BJ (cell line): ENCODE measurements at places on chromosomes 11 and 22.

DNA sequence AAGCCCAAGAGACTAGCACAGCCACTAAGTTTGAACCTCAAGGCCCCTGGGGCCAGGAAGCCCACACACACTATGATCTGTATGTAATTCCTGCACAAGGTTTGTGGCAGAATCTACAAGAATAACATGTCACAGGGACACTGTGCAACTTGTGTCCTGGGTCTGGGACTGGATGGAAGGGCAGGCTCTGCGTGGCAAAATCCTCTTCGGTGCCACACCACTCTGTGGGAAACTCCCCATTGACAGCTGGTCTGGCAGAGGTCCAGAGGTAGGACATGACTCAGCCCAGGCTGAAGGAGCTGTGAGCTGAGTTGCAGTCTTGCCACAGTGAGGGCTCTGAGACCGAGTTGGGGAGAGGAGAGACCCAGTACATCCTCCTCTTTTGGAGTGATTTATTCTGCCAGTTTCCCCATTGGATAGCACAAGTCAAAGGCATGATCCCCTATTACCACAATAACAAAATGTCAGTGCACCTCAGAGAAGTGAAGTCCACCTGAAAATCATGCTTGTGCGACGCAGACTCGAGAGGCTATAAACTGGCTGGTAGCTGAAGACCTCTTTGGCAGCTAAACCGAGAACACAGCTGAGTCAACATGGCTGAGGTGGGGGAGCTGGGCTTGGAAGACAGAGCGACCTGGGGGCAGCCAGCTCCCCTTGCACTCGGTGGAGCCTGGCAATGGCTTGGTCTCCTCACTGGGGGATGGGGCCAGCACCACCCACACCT, 23.3 kb upstream of the SERPIND1 start:
- DNase-seq, result peak; percentile 26

DNA sequence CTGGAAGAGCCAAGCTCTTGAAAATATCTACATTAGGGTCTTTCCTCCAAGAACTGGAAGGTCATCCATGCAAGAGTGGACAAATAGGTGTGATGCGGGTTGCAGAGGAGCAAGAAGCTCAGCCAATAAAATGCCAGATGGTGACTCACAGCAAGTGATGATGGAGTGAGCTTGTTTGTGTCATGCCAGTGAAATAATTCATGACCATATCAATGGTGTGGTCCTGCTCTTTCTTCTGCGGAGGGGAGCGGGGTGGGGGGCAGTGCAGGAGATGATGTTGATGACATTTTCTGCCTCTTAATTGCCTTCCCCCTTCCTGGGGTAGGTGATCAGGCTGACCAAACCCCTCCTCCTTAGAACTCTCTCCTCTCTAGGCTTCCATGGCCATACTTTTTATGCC, 118.5 kb upstream of the TIMP3 start:
- DNase-seq, result no peak

DNA sequence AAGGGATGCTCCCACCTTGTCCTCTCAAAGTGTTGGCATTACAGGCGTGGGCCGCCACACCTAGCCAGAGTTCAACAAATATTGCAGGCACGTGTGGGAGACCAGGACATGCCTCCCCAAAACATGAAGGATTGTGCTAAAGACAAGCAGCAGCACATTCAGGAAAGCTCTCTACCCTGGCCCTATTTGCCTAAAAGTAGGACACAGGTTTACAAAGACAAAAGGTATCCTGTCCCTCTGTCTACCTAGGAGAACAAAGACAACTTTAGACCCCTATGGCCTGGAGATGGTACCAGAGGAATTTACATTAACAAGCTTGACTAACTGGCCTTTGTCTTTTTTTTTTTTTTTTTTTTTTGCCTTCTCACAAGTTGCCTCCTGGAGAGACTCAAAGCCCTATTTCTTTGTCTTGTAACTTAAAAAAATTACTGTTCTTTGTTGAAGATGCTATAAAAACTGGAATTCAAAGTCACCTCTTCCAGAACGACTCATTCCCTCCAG, 859 bp upstream of the ACCS start:
- no peak for DNase-seq

DNA sequence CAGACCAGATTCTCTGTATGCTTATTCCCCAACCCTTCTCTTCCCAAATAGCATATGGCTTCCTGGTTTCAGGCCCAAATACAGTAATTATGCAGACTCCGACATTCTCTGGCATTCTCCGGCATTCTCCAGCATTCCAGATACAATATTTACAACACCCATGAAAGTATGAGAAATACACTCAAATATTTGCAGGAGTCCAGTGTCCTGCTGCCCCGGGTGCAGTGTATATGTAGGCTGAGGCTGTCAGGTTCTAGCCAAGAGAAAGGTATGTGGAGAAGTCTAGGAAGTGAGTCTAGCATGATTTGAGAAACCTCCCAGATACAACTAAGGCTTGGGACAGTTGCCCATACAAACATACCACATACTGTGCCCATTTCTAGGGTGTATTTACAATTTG, 160.7 kb downstream of the SOX6 start:
- DNase-seq, result peak; percentile 54

GRCh38 chr22:26287382-26288225, 118.3 kb downstream of the SEZ6L start:
- no peak for DNase-seq

- DNase-seq, result no peak
Measured at GRCh38 chr11:64262271-64263002, 11.1 kb downstream of the PLCB3 start.

- no peak for DNase-seq
Measured at GRCh38 chr22:39291523-39291922, 27.9 kb downstream of the RPL3 start.

DNA sequence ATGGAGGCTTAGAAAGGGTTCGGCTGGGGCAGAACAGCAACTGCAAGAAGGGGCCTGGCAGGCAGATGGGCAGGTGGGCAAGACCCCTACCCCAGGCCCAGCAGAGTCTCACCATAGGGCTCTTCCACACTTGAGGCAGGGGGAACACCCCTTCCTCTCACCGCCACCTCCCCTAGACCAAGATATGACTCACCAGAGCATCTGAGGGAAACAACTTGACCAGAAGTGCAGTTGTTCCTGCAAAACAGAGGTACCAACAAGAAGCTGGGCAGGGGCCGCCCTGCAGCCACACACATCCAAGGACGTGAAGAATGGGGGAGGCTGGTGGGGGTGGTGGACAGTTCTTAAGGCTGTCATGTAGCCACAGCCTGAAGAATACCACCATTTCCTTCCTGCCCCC, 10.9 kb downstream of the TMPRSS5 start:
- DNase-seq, result no peak

GRCh38 chr22:27671413-27671935, 130.1 kb downstream of the MN1 start:
- no peak for DNase-seq

DNA sequence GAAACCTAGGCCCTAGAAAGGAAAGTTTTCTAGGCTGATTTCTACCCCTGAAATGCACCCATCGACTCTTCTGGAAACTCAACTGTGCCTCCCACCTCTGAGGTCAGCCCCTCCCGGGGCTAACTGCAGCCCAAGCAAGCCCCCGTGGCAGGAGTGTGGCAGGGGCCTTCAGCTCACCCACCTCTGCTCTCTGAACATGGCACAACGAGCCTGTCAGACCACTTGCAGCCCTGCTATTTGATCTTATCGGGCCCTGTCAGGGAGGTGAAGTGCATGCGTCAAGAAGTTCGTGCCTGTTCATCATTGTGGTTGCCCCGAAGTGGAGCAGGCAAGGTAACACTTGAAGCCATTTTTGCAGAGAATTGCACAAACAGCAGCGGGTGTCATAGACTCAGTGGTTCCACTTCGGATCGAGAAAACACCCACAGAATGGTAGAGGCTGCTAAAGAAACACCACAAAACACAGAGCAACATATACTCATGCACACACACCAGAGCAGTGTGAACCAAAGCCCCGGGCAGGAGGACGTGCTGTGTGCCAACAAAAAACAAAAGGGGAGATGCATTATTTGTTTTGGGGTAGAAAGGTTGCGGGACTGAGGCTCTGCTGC, 262.7 kb downstream of the ETS1 start:
- DNase-seq, result no peak

- DNase-seq, result no peak
Measured at GRCh38 chr22:48382197-48382596, 1445.5 kb downstream of the BRD1 start.

DNA sequence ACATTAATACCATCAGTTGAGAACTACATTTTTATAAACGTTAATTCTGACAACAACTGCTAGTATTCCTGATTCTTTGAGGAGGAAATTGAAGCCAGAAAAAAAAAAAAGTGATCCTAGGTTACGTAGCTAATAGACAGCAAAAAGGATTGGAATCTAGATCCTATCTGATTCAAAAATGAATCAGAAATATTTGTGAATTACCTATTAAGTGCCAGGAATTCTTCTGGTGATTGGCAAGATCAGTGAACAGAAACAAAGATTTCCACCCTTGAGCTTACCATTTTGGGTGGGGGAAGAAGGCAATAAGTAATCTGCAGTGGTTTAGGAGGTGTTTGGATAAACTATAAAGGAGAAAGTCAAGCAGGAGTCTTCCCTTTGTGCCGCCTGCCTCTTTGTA, 63.9 kb upstream of the LARGE1 start:
- DNase-seq, result no peak

DNA sequence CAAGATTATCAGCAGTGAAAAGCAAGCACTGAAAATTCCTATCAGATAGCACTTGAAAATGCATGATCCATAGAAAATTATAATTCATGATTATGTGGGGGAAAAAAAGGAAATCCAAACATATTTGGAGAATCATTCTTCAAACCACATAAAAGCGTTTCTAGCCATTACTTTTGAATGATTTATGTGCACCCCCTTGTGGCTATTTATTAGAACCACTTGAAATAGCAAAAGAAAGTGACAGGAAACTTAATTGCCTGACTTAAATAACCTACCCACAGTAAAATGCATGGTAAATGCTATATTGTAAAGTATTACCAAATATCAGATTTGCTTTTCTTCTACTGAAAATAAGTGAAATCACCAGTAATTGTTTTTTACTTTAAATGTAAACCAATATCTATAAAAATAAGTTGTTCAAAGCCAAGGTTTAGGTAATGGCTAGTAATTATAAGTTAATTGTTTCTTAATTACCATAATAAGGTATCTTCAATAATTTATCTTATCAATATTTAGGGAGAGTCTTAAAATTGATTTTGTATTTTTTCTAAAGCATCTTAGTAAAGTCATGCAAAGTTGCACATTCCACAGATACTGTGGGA, 168.5 kb downstream of the ARHGAP42 start:
- DNase-seq, result no peak

GRCh38 chr11:22680628-22681027, 14.2 kb downstream of the GAS2 start:
- DNase-seq, result no peak

GRCh38 chr11:30089921-30090320, 73.1 kb upstream of the KCNA4 start:
- no peak for DNase-seq

DNA sequence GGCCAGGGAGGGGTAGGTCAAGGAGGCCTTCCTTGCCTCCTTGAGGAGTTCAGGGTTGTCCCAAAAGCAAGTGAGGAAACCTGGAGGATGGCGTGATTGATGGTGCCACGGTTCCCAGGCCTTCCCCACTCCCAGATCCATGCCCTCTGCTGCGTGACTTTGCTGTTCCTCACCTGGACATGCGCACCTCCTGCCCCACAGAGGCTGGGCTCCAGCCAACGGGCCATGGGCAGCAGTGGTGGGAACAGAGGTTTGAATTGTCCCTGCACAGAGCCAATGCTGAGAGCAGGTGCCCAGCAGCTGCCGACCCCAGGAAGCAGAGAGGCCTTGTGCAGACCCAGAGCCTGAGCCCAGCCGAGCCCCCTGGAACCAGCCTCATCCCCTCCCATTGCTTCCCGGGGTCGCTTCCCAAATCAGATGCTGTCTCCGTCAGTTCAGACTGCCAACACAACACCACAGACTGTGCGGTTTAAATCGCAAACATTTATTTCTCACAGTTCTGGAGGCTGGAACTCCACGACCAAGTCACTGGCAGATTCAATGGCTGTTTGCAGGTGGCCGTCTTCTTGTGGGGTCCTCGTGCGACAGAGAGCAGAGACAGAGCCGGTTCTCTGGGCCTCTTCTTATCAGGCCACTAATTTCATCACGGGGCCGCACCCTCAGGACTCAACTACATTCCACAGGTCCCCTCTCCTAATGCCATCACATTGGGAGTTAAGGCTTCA, 6.2 kb upstream of the LINC01488 start:
- DNase-seq, result no peak

DNA sequence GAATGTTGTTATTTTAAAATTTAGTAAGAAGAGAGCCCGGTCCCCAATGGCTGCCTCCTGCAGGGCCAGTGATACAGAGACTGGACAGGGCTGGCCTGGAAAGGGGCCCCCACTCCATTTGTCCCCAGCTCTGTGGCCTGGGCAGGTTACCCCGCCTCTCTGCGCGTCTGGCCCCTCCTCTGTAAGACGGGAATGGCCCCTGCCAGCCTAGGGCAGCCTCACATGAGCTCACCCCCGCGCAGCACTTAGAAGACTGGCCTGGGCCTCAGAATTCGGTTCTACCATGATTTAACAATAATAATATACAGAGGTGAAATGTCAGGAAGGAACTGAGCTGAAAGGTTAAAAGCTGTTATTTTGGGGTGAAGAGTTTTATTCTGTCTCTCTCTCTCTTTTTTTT, 1.3 kb downstream of the APOBEC3G start:
- DNase-seq, result no peak

GRCh38 chr11:75445315-75445953, 12.4 kb upstream of the KLHL35 start:
- DNase-seq, result no peak

- no peak for DNase-seq
Measured at GRCh38 chr11:75465701-75466531, 32.9 kb upstream of the KLHL35 start.

DNA sequence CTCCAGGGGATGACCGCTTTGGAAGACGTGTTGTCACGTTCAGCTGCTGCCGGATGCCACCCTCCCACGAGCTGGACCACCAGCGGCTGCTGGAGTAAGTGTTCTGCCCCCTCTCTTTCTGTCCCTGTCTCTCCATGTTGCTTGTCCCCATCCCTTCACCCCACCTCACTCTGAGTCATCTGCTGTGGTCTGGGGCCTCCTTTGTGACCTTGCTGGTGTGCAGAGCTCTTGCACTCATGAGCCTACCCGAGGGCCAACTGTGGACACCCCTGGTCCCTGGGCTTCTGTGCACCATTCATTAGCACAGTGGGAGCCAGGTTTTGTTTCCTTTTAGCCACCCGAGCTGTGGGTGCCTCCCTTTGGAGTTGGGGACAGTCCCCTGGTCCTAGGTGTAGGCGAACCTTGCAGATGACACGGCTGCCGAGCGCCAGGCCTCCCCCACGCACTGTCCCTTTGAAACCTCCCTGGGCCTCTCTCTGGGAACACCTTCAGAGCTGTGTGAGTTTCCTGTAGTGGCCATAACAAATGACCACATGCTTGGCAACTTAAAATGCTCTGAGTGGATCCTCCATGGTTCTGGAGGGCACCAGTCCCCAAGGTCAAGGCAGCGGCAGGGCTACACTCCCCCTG, 49.8 kb downstream of the ARHGAP8 start:
- DNase-seq, result no peak

- DNase-seq, result no peak
Measured at GRCh38 chr11:119691020-119691666, 37.9 kb downstream of the NECTIN1 start.

- DNase-seq, result no peak
Measured at GRCh38 chr11:17692931-17693330, 26.4 kb upstream of the MYOD1 start.
